ENCODE measurements at places on chromosomes 5 and 9.

DNA sequence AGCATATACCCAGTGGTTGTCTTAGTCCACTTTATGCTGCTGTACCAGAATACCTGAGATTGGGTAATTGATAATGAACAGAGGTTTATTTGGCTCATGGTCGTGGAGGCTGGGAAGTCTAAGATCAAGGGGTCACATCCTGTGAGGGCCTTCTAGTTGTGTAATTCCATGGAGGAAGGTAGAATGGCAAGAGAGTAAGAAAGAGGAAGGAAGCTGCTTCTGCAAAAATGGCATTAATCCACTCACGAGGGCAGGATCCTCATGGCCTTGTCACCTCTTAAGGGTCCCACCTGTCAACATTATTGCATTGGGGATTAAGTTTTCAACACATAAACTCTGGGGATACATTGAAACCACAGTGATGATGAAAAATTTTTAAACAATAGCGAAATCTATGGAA, 17.0 kb downstream of the BTNL8 start:
- no peak for DNase-seq

GRCh38 chr9:128898382-128898781, 16.4 kb downstream of the LRRC8A start:
- no peak for DNase-seq

- no peak for DNase-seq
Measured at GRCh38 chr5:101292199-101292598, 389.1 kb upstream of the ST8SIA4 start.

DNA sequence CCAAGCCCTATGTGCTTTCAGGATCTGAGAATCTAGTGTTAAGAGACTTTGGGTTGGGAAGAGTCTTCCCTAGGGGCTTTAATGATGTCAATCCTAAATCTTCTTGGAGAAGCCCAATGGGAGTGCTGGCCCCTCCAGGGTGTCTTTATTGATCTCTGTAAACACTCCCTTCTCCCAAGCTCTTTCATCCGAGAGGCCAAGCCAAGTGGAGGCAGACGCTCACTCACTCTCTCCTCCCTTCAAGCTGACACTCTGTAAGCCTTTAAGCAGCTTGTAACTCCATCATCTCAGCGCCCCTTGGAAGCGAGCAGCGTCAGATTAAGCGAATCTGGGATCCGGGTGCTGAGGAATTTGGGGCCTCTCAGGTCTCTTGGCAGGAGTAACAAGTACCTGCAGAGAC, 37.7 kb downstream of the SPARC start:
- DNase-seq, result no peak

GRCh38 chr9:133471551-133472276, 7.2 kb downstream of the SLC2A6 start:
- no peak for DNase-seq

DNA sequence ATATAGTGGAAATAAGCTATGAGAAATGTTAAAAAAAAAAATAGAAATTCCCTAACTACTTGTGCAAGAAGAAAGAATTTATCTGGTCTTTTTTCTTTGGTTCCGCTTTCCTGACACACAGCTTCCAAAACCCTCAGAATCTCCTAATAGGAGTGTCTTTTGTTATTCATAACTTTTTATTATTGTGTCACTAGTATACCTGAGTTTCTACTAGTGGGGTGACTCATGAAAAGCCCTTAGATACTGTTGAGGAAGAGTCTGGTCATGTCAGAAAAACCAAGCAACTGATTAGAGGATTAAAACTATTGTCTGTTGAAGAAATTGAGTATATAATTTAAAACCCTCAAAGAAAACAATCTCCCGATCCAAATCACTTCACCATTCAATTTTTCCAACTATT, 152.8 kb upstream of the IFNE start:
- DNase-seq, result no peak

DNA sequence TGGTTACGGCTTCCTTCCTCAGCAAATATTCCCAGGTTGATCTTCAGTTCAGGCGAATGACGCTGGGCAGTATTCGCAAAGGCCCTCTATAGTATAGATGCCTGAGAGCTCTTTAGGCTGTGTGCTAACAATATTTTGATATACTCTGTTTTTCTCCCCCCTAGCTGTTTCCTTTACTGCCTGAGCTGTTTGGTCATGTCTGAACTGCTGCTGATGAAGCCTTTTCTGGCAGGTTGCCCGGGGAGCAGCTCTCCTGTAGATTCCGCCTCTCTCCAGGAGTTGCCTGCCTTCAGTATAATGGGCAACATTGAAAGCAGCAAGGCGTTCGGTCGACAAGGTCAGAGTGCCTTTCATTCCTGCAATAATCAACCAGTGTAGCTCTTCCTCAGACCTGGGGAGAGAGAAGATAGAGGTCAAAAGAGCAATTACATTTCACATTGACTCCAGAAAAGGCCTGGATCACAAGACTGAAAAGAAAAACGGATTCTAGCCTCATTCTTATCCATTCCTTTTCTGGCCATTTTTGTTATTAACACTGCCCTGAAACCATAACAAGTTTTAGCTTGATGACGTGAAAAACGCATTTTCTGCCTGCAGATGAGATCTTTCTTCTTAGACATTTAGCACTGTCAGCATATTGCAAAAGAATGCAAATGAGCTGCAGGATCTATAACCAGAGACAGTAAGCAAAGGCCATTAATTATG, 60.1 kb upstream of the ZNF608 start:
- DNase-seq, result no peak

DNA sequence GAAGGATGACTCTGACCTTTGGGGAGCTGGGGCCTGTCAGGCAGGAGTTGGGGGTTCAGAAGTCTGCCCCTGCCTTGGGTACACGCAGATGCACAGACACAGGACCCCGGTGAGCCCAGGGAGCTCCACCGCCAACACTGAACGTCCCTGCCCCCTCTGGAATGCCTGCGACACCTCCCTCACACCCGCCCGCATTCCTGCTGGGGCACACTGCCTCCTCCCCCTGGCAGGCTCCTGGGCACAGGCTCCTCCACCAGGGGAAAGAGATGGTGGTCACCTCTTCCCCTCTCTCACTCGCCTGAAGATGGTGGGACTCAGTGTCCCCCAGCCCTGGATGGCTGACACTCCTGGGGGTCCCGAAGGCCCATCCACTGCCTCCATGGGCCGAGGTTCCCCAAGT, 12.0 kb downstream of the CRB2 start:
- DNase-seq, result no peak

DNA sequence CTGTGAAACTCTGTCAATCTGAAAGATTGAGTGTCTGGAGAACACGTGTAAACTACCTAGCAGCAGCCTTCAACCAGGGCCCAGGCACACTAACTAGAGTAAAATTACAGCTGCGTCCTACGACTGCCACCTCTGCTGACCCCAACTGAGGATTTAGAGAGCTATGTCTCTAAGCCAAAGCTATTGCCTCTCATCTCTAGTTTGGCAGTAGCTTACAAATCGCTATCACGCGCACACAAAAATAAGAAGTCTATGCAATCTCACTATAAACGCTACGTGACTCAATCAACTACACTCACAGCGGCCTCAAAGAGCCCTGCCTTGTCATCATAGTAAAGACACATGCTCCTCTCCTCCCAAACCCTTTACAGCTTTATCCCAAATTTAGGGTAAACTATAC, 8.7 kb downstream of the PPP6C start:
- no peak for DNase-seq

- no peak for DNase-seq
Measured at GRCh38 chr9:87327575-87328125, 170.0 kb upstream of the DAPK1 start.

- DNase-seq, result no peak
Measured at GRCh38 chr5:39760385-39761198, 335.8 kb upstream of the DAB2 start.

DNA sequence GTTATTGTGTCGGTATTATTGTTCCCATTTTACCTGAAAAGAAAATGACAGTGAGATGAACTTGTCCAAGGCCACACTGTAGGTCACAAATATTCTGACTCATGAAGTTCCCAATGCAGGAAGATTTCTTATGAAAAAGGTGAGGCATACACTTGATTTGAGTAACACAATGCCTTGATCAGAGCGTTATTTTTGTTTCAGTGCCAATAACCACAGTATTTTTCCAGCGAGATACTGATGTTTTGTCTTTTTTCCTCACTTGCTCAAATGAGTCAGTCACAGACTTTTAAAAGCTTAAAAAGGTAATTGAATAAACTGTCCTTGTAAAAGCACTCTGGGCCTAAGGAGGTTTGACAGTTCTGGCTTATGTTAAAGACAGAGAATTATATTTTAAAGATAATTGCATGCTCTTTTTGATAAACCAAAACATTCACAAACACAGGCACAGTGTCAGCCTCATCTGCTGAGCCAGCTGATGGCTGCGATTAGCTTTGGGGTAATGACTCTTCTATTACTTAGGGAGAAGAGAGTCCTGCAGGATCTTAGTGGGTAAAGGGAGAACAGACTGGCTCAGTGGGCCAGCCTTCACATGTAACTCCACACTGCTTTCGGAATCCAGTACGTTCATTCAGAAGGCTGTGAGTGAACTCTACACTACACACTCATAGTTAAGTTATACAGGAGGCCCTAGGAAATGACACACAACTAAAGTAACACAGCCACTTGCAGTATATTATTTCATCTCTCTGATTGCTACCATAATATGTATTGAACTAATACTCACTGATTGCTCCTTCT, 165.5 kb upstream of the CD180 start:
- no peak for DNase-seq

DNA sequence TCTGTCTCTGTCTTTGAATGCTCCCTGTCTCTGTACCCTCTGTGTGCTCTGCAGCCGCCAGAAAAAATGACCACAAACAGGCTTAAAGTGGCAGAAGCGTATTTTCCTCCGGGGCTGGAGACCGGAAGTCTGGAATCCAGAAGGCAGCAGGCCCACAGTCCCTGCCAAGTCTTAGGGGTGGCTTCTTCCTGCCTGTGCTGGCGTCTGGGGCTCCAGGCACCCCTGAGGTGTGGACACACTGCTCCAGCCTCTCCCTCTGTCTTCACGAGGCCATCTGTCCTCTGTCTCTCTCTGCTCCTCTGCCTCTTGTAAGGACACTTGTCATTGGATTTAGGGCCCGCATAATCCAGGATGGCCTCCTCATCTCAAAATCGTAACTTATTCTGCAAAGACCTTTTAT, 298.4 kb upstream of the IRX4 start:
- DNase-seq, result no peak

GRCh38 chr9:614431-614830, 227.1 kb upstream of the DMRT1 start:
- no peak for DNase-seq

- no peak for DNase-seq
Measured at GRCh38 chr5:35030426-35031100, 17.2 kb downstream of the AGXT2 start.

- no peak for DNase-seq
Measured at GRCh38 chr9:121169094-121169601, 32.5 kb downstream of the RAB14 start.

DNA sequence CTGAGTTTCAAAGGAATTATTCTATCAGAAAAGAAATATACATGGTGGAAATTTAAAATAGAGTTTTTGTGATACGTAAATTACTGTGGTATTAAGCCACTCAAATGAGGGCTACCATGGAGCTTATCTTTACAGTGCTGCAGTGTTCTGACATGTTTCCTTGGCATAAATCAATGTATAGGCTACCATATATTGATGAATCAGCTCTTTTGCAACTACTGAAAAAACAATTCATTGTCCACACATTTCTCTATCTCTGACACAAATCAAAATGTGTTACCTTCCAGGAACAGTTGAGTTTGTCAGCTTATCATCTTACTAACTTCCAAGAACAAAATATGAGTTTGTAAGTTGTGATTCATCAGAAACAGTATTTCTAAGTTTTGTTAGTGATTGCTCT, 140.3 kb upstream of the CDH18 start:
- no peak for DNase-seq

GRCh38 chr5:150763023-150763769, 4.4 kb upstream of the DCTN4 start:
- no peak for DNase-seq

DNA sequence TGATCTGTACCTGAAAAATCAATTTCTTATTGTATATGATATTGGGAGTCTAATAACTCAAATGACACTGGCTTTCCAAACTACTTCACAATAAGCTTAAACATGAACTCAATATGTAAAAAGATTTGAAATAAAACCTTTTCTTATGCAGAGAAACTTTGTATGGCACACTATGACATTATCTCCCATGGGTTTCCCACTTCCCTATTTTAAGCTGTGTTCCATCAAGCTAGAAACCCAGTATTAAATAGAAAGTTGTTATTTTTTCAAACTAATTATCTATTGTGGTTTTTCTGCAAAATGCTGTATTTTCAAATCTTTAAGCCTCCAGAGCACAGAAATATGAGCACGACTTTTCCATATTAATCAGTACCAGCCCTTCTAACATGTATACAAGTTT, 174.7 kb downstream of the NFIB start:
- DNase-seq, result no peak

DNA sequence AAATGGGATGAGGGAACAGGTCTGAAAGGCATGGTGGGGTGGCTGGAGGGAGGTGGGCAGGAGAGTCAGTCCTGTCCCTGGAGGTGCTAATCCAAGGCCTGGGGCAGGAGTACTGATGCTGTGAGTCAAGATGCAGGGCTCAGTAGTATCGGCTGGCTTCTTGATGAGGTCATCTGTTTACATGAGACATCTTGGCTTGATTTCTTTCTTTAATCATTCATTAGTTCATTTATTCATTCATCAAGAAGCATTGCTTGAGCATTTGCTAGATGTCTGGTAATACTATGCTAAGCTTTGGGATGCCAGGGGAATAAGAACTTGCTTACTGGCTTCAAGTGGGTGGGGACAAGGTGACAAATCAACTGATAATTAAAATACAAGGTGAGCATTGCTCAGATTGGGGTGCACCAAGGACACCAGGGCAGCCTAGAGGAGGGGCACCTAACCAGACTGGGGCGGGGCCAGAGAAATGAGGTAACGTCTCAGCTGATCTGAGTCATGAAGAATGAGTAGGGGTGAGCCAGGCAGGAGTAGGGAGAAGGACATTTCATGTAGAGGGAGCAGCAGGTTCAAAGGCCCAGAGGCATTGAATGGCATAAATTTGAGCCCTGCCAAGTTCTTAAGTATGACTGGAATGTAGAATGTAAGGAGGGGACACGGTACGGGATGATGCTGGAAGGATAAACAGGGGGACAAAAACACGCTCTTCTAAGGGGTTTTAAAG, 88.8 kb downstream of the EGFLAM start:
- no peak for DNase-seq

GRCh38 chr5:113058269-113058668, 81.7 kb downstream of the DCP2 start:
- no peak for DNase-seq

GRCh38 chr5:141343953-141344463, 379 bp downstream of the PCDHGA3 start:
- DNase-seq, result no peak

- DNase-seq, result no peak
Measured at GRCh38 chr9:120937596-120937995, 11.0 kb upstream of the TRAF1 start.

Measured in activated CD4-positive, CD25-positive, alpha-beta regulatory T cell treated with anti-CD3 and anti-CD28 coated beads, Interleukin-2, amount 50 U/mL, for 72 hours (primary cell).